ENCODE measurements at places on chromosomes 7 and 10.

DNA sequence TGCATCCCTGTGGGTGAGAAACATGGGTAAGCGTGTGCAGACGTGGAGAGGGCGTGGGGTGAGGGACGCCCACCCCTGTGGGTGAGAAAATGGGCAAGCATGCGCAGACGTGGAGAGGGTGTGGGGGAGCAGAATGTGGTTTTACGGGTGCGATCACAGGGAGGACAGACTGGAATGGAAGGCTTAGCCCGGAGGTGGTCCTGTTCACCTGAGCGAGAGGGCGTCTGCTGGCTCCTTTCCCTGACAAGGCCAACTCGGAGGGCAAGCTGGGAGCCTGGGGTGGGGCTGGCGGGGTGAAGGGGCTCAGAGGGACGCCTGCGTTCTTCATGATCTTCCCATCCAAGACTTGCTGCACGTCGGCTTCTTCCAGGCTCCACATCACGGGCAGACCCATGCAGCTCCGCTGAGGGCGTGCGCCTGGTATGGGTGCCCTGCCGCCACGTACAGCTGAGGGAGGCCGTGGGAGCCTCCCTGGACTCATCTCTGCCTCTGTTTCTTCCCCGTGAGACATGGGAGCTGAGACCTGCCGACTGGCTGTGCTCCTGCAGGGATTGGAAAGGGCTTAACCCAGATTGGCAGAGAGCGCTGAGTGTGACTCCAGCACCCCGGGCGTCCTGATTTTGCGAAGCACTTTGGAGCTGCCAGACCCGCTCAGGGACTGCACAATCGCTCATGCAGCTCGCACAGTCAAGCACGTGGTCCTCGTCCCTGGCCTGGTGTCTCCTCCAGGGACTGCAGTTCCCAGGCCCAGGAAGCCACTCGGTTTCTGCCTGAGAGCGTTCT, 74.3 kb upstream of the SHH start:
- no peak for DNase-seq

- no peak for DNase-seq
Measured at GRCh38 chr10:96074776-96075175, 31.4 kb downstream of the CCNJ start.

DNA sequence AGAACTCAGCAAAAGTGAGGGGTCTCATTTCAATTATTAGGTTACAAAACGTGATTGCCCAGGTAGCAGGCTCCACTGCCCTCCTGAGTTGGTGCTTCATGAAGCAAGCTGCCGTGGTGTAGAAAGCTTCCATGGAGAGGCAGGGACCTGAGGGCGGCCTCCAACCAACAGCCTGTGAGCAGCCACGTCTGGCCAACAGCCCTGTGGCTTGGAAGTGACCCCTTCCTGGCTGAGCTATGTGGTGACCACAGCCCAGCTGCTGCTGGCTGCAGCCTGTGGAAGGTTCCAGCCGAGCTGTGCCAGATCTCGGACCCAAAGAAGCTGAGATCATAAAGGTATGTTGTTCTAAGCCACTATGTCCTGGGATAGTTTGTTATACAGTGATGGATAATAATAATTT, 122.5 kb upstream of the KLF6 start:
- no peak for DNase-seq

DNA sequence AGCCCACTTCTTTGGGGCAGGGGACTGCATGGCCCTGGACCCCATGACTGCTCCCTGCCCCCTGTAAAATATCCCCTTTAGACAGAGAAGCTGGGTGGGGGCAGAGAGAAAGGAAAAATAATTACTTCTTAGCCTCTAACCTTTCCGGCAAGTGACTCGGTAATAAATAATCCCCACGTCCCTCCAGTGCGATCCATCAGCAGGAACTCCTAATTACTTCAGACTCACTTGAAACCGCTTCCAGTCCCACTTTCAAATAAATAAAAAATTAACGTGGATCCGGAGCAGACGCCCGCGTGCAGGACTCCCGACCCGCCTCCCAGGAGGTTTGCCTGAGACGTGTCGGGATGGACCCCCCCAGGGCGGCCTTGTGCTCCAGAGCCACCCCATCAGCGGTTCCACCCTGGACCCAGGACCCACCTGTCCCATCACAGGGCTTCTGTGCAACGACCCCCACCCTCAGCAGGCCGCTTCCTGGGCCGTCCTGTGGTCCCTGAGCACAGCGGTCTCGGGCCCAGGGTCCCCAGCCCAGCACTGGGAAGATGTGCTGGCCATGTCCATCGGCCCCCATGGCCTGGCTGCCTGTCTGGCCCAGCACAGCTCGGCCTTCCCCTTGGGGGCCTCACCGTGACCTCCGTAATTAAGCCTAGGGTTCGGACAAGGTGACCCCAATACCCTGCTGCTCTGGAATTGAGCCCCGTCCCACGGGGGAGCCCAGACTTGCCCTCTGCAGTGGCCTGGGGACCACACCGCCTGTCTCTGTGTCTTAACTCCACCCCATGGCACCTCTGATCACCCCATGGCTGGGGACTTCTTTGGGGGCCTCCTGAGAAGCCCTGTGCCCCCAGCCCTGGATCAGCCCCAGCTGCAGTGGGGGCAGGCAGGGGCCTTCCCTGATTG, 108.0 kb downstream of the UNCX start:
- no peak for DNase-seq

GRCh38 chr7:100221231-100221718, 1.5 kb downstream of the PVRIG start:
- peak; percentile 88 for DNase-seq

DNA sequence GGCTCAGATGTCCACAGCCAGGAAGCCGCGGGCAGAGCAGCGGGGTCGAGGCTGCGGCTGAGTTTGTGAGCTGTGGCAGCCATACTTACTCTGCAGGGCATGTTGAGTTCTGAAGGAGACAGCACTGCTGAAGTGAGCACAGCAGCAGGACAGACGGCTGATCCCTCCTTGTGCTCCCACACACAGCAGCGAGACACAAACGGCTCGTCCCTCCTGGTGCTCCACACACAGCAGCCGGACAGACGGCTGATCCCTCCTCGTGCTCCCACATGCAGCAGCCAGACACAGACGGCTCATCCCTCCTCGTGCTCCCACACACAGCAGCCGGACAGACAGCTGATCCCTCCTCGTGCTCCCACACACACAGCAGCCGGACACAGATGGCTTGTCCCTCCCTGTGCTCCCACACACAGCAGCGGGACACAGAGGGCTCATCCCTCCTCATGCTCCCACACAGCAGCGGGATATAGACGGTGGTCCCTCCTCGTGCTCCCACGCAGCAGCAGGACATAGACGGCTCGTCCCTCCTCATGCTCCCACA, 305.1 kb downstream of the PTPRN2 start:
- peak; percentile 28 for DNase-seq

GRCh38 chr10:59713196-59713821, 3.7 kb upstream of the SLC16A9 start:
- no peak for DNase-seq

All from activated CD8-positive, alpha-beta memory T cell treated with anti-CD3 and anti-CD28 coated beads, Interleukin-2, amount 50 U/mL, for 48 hours (primary cell).